Renal cortex interstitium (tissue), 15 donors: ENCODE measurements at places on chromosomes 5 and 9.

DNA sequence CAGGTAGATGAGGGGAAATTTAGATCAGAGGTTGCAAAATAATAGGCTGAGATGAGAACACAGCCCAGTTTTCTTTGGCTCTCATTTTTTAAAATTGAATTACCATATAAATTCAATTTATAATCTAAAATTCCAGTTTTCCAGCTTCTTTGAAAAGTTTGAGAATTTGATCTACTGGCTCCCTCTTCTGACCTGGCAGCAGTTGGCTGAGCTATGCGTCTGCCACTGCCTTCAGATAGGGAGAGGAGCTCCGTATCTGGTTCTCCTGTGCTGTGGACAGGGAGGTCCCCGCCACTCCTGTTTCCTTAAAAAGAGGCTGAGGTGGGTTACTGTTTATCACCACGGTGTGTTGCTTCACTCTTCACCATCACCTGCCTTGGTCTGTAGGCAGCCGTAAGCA is 103.7 kb downstream of the ARHGAP26 start:
- DNase-seq, result no peak

DNA sequence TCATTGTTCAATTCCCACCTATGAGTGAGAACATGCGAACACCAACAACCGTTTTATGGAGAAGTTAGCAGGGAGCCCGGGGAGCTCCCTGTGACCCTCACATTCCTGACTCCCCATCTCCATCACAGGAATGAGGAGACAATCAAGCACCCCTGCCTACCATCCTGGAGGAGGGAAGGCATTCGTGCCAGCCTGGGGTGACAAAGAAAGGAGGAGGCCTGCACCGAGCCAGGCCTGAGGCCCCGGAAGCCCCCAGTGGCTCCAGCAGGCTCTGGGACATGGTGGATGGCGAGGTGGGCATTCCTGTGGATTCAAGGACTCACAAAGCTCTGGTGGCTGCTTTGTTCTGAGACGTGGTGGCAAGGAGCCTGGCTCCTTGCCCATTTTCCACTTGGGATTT is 36.5 kb upstream of the UGT3A1 start:
- DNase-seq, result no peak

- DNase-seq, result no peak
These were observed 11.2 kb downstream of the SPATA31D1 start for GRCh38 chr9:81999806-82000205.

DNA sequence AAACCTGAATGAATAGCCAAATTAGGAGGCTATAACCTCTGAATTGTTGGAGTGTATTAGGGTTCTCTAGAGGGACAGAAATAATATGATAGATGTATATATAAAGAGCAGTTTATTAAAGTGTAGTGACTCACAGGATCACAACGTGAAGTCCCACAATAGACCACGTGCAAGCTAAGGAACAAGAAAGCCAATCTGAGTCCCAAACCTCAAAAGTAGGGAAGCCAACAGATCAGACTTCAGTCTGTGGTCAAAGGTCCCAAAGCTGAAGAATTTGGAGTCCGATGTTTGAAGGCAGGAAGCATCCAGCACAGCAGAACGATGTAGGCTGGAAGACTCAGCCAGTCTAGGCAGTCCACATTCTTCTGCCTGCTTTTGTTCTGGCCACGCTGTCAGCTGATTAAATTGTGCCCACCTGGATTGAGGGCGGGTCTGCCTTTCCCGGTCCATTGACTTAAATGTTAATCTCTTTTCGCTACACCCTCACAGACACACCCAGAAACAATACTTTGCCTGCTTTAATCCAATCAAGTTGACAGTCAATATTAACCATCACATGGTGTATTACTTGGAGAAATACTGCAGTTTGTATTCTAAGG is 550.6 kb downstream of the CDH10 start:
- no peak for DNase-seq

DNA sequence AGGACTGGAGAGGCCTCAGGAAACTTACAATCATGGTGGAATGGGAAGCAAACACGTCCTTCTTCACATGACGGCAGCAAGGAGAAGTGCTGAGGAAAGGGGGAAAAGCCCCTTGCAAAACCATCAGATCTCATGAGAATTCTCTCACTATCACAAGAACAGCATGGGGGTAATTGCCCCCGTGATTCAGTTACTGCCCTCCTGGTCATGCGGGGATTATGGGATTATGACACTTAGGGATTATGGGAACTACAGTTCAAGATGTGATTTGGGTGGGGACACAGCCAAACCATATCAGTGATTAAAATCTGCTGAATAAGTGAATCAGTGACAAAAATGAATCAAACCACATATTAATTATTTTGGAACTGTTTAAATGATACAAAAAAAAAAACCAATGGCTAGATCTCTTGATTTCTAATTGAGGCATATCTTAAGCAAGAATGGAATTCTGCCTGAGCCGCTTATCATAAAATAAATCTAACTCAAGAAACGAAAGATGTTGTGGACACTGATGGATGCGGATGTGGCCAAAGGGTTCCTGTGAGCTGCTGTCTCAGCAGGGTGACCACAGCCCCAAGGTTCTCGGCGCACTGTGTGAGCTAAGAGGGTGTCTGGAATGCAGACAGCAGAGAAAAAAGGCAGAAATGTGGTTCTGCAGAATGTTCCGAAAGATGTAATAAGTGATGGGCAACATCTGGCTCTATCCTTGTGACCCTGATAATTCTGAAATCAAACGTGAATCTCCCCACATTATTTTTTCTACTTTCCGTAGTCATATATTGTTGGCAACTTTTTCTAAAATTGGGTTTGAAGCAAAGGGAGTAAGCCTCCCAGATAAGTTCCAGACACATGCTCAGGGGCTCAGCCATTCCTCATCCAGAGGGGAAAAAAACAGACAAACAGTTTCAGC is 107.2 kb upstream of the ICE1 start:
- no peak for DNase-seq

- DNase-seq, result no peak
These were observed 1.0 kb upstream of the F2R start for GRCh38 chr5:76714751-76715485.

- DNase-seq, result no peak
These were observed 479.0 kb downstream of the SPATA31A7 start for GRCh38 chr9:61668846-61669245.

DNA sequence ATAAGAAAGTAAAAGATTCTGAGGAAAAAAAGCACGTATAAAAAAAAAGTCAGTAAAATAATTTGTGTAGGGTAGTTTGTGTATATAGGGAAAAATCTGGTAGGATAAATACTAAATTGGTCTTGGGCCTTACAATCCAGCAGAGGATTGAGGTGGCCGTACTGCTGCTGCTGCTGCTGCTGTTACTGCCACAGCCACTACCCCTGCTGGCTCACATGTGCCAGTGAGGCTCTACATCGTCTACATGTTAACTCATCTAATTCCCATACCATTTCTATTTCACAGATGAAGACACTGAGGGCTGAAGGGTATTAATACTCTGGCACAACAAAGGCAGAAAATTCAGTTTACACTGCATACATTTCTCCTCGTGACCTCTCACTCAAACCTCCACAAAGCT is 928.5 kb downstream of the TLE4 start:
- DNase-seq, result no peak

DNA sequence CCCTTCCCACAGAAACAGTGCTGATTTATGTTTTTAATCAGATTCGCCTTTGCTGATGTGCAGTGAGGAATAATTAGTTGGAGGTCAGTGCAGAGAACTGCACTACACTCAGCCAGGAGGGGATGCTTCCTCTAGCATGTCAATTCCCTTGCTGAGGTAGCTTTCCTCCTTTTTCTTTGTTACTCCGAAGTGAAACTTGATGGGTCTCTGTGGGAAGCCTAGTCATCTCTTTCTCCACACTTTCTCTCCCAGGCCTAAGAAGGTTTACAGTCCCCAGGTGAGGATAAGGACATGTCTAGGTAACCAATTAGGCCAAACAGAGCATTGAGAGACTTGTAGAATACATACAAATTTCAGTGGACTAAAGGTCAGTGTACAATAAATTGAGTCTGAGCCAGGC is 461.8 kb downstream of the KIF4B start:
- no peak for DNase-seq

DNA sequence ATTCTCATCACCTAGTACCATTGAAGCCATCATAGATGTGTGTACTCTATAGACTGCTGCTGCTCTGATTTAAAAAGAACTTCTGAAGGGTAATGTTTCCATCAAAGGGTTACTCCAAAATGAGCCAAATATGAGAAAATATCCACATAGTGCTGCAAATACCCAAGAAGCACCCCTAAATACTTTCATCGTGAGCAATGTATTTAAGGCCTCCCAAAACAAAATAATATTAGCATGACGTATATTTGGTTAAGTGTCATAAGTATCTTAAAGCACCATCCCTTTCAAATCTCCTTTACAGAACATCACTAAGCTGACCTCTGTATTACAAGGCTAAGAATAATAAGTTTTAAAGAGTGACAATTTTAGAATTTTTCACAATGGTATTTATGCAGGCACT is 421.8 kb downstream of the MTRR start:
- no peak for DNase-seq

DNA sequence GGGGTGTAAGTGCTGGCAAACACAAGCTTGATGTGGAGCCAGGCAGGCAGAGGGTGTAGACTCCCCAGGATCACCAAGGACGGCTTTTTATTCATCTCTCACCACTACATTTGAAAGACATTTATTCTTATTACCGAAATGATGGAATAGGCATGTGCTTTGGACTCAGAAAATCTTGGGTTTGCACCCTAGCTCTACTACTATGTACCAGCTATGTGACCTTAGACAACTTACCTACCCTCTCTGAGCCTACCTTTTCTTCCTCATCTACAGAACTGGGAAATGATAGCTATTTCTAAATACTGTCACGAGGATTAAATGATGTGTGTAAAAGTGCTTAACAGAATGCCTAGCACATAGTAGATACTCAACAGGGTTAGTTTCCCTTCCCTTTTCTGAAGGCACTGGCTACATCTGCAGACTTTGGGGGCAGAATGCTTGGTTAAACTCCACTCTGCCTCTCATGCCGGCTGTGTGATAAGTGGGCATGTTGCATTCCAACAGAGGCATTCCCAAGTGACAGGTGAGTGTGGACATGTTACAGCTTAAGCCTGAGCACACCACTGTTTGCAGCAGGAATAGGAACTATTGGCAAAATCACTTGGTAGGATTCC is 94.8 kb downstream of the SLC1A3 start:
- DNase-seq, result no peak

DNA sequence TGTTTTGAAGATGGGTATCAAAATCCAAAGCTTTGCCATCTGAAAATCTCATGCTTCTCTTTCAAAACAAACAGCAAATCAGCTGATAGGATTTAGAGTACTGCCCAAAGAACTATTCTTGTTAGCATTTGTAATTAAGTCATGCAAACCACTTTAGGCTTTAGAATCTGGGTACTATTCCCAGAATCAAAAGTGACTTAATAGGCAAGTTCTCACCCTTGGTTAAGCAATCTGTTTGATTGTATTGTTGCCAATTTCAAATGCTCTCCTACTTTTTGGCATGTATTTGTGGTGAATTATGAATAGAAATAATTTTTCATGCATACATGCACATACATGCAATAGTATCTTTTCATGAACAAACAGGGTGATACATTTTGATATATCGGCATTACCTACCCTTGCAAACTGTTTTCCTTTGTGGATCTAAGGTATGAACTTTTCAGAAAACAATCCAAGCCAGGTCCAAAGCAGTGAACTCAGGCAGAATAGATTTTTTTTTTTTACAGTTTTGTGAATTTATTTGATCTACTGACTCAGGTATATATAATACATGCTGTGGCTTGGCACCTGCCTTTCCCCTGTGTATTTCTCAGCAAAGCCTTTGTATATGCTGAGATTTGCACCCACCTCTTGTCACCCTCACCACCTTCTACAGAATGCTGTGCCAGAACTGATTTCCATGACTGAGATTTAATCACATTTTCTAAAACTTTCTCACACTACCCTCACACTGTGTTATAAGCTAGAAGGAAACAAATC is 9.0 kb downstream of the IL33 start:
- no peak for DNase-seq

DNA sequence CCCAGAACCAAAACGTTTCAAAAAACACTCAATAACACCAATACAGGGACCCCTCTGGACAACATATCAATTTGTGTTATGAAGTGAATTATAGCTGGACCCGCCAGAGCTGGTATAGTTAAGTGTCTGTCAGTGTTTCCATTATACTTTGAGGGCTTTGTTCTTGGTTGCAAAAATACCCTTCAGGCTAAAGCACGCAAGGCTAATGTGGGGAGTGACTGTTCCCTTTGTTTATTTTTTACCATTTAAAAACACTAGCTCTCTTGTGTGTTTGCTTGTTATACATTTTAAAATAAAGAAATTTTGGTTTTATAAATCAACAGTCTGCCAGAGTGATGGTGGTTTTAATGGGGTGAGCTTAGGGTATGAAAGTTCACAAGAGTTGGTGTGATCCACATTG is 859.5 kb downstream of the PTPRD start:
- no peak for DNase-seq

DNA sequence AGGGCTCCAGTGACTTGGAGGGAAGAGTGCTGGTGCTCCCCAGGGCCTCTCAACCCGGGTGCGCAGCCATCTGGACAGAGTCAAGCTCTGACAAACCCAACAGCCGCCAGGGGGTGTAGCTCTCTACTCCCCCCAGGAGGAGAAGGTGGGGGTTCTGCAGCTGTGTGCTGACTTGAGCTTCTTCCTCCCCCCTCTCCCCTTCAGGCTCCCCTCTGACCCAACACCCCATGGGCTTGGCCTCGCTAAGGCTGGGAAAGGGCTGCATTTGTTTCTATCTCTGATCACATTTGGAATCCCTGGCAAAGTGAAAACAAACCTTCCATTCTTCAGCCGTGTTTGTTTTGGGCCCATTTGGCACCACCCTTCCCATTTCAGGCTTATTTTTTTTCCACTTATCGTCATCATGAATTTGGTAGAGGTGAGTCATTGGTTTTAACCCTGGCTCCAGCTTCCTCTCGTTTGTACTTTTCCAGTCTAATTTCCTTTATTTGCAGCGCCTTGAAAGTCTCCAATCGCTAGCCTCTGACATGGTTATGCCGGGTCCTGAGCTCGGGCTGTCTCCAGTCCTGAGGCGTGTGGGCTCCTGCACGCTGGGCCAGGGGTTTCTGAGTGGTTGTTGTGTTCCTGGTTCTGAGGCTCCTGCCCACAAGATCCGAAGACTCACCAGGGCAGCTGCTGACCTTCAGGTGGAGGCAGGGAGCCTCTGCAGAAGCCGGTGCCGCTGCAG is 36.1 kb downstream of the DAP start:
- no peak for DNase-seq

DNA sequence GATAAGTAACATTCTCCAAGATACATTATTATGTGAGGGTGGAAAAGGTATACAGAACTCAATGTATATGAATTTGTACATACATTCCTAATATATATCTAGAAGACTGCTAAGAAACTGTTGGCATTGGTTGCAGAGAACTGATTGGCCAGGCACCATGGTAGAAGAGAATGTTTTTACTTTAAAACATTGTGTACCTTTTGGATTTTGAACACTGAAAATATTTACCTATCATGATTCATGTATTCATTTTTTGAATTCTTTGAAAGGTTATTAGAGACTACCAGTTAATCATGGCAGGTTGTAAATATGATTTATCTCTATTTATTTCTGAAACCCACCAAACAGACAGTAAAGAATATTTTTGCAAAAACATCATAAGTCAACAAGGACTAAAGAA is 41.2 kb upstream of the ADRB2 start:
- no peak for DNase-seq

GRCh38 chr5:163670036-163670435 is 164.6 kb downstream of the MAT2B start:
- DNase-seq, result no peak

GRCh38 chr5:6757414-6757969 is 44.3 kb downstream of the TENT4A start:
- DNase-seq, result no peak
